ENCODE measurements at places on chromosomes 12 and 14. TPM values are rescaled to one million over a fixed set of nuclear protein-coding genes. Genes with fewer than 3 reads are reported as not detected.

GRCh38 chr12:31315044-31315715, 10.8 kb downstream of the SINHCAF start:
- DNase-seq = no peak

DNA sequence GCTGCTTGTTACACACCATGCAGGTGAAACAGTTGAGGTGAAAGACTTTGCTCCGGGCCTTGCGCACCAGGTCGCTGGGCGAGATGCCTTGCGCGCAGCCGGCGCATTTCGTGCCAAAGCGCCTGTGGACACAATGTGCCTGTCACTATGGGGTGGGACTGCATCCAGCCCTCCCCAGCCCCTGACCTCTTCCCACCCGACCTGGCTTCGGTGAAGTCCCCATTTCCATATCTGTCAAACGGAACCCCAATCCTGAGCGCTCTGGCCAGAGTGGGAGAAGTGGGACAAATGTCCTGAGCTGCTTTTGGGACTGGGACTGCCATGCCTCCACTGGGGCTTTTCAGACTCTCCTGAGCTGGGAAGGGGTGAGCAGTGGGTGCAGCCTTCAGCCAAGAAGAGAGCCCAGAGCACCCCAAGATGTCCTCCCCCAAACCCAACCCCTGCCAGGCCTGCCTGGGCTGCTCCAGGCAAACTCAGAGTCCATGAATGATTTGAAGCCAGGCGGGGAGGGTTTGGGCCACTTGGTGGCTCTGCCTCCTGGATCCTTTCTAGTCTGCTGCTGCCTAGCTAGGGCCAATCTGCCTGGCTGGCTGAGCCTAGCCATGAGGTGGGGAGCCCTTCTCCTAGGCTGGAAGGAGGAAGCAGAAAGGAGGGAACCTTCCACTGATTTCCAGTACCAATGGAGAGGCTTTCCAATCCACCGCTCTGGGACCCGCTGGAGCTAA, 2.3 kb downstream of the LHX5 start:
- no peak for DNase-seq

DNA sequence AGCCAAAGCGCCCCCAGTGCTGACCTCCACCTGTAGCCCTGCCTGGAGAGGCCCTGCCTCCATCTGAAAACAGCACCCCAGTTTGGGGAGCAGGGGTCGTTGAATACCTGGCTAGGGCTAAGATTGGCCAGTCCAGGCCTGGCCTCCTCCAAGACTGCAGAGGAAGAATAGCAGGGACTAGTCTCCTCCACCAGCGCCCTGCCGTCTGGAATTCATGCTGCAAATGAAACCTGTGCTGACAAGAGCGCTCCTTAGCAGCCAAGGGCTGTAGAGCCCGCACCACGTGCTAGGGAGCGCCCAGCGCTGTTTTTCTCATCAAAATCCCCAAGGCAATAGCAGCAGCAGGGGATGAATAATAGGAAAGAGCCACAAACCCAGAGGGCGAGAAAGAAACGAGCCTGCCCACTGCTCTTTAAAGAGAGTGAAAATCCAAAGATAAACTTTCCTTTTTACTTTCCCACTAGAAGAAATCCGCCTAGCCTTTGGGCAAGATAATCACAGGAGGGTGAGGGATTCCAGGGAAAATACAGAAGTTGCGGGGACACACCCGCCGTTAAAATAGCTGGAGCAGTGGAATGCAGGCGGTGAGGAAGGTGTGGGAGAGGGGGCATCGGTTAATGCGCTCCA, 3.3 kb downstream of the COL2A1 start:
- DNase-seq = peak; percentile 47

The DIP2B gene
- total RNA-seq = 26.7 TPM

- DNase-seq = no peak
These were observed 122.5 kb upstream of the COCH start for GRCh38 chr14:30751646-30752416.

The TSHR gene
- not detected for total RNA-seq

GRCh38 chr14:51180577-51180976, 59.5 kb upstream of the TMX1 start:
- DNase-seq = no peak

- DNase-seq = no peak
These were observed 2.7 kb downstream of the SIVA1 start for GRCh38 chr14:104755621-104756020.

The NKX2-1 gene
- not detected for total RNA-seq

GRCh38 chr12:8697476-8698131, at the start of gene RIMKLB:
Gene RIMKLB (plus strand): TSS chr12:8697991. CDS start chr12:8713867, 15,876 bp downstream.
- DNase-seq = peak; percentile 63

DNA sequence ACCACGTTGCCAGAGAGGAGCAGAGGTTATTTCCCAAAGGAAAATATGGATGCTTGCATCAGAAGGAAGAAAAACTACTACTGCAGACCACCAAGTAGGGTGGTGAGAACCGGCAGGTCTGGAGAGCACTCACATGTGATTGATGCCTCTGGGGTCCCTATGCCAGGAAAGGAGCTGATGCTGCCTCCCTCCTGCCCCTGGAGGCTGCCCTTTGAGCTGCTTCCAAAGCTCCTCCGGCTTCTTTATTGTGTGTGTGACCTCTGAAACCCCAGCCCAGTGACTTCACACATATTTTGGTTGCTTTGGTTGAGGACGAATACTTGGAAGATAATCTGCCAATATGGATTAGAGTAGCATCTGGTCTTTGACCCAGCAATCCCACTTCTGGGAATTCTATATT, 133.4 kb downstream of the AACS start:
- DNase-seq = no peak

GRCh38 chr12:124898923-124899294, 15.5 kb downstream of the UBC start:
- DNase-seq = no peak

The TMTC1 gene
- total RNA-seq = 12.8 TPM

DNA sequence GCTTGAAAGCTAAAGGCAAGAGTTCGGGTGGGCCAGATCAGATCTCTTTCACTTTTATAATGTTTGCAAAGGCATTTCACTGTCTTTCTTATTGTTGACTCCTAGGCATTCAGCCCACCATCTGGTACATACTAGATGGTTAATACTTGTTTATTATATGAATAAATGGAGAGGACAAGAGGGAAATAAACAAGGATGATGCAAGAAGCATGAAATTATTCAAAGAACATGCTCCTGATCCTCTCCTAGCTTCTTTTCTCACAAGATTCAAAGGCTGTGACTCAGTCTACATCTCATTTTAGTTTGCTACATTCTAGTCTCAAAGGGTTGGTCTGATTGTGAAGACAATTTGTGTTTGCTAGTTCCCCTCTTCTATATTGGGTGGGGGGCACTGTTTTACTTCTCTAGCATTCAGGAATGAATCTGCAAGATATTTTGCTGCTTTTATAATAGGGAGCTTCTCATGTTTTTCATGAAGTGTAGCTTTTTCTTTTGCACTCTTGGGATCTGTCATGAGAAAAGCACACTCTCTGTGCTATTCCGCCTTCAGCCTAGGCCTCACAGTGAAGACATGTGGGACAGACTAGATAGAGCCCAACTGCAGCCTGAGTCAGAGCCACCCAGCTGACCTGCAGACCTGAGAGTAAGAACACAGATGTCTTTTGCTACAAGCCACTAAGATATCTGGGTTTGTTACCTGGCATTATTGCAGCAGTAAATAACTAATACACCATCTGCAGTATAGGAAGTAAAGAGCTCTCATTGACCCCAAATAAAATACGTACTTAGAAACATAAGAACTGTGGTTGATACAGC, 65.7 kb downstream of the PTHLH start:
- no peak for DNase-seq

GRCh38 chr12:95623554-95624170, 72.4 kb upstream of the USP44 start:
- DNase-seq = peak; percentile 93

The PPP1R3E gene
- 10.9 TPM for total RNA-seq

The MYF6 gene
- not detected for total RNA-seq

DNA sequence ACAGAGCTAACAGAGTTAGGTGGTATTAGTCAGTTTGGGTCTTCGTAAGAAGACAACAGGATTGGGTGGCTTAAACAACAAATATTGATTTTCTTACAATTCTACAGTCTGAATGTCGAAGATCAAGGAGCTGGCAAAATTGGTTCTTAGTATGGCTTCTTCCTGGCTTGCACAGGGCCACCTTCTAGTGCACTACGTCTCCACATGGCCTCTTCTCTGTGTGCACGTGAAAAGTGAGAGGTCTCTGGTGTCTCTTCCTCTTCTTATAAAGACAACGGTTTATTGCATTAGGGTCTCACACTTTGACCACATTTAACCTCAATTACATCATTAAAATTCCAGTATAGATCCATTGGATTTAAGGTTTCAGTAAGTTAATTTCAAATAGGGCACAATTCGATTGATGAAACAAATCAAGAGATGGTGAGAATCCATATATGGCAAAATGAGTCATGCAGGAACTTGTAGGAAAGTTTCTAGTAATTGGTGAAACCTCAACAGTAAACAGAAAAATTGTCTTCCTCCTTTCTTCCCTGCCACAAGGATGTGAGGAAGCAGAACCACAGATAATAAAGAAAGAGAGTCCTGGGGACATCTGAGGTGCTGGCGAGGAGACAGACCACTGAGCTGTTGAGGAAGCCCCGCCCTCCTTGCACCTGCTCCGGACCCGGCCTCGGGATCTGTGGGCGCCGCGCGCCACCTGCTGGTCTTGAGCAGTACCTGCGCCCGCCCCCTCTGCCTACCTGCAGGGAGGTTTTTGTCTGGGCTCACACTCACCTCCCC, 846.7 kb downstream of the TMEM121 start:
- DNase-seq = no peak

The CLEC12A gene
- not detected for total RNA-seq

- DNase-seq = no peak
These were observed 38.6 kb upstream of the DBX2 start for GRCh38 chr12:45089411-45090075.

GRCh38 chr14:71108398-71109119, 201.3 kb downstream of the PCNX1 start:
- no peak for DNase-seq

The RERGL gene
- not detected for total RNA-seq

DNA sequence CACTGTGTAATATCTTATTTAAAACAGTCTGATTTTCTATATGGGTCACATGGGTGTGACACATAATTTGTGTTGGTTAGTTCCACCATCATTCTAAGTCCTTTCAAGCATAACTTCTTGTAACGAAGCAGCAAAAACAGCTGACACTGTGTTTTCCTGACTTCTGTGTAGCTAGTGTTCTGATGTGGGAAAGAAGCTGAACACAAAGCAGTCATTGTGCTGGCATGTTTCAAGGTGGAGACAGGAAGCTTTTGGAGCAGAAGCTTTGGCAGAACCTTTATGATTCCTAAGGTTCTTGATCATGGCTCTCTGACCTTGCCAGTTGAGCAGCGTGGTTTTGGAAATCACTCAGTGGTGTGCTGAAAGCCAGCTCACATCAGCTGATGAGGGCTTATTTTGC, 351.7 kb upstream of the MDGA2 start:
- DNase-seq = no peak

DNA sequence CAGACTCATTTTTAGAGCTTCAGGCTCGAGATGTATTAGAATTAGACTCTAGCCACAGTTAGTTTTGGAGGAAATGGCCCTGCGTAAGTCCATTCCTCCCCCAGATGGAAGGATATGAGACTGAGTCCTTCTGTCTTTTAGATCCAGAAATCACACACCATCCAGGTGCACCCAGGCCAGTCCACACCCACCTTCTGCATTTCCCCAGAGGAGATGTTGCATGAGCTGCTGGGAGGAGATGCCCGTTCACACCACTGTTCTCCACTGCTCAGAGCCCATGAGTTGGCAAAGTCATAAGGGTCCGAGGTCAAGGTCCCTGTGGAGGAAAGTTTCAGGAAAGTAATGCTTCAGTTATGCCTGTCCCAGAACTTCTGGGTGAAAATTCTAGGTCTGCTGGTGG, 29.2 kb downstream of the VWF start:
- no peak for DNase-seq

DNA sequence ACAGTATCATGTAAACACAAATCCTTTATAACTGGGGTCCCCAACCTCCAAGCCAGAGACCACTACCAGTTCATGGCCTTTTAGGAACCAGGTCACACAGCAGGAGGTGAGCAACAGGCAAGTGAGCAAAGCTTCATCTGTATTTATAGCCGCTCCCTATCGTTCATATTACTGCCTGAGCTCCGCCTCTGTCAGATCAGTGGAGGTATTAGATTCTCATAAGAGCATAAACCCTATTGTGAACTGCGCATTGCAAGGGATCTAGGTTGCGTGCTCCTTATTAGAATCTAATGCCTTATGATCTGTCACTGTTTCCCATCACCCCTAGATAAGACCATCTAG, 49.9 kb downstream of the LRP6 start:
- no peak for DNase-seq

GRCh38 chr12:96879301-96879700, 27.8 kb upstream of the NEDD1 start:
- peak; percentile 15 for DNase-seq

The BCL7A gene
- 12.2 TPM for total RNA-seq

GRCh38 chr12:89690925-89691324, 17.7 kb downstream of the ATP2B1 start:
- no peak for DNase-seq

DNA sequence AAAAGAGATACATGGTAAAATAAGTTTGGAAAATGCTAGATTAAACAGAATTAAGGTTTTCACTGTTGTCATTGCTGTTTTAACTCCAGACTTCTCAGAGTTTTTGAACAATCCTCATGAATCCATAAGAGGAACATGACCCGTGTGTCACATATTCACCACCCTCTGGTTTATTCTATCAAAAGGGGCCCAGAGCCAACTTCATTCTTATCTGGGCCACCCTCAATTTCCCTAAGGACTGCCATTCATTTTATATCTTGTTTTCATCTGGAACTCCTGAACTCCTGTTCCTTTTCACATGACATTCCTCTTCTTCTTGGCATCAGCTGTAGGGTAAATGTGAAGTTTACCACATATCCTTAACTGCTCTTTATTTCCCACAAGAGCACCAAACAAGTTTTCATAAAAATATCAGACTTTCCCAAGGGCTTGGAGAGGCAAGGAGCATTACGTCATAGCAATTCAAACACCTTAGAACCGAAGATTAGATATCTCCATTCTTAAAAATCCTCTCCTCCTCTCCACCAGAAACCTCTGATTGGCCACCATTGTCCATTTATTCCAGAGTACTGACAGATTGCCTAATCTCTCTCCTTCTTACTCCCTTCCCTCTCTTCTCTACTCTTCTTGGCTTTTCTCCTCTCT, 225.2 kb downstream of the SEC23A start:
- DNase-seq = no peak

The OR6C76 gene
- total RNA-seq = not detected

The PDE3A gene
- 16.2 TPM for total RNA-seq

GRCh38 chr14:38737686-38738407, 365.2 kb downstream of the SEC23A start:
- no peak for DNase-seq

- peak; percentile 37 for DNase-seq
These were observed 96.9 kb downstream of the FIGNL2 start for GRCh38 chr12:51751661-51752060.

The UTP20 gene
- total RNA-seq = 25.7 TPM

- DNase-seq = peak; percentile 53
These were observed 46.3 kb downstream of the NTS start for GRCh38 chr12:85920324-85920947.

The KIF26A gene
- not detected for total RNA-seq

- no peak for DNase-seq
These were observed 114.4 kb upstream of the TMEM233 start for GRCh38 chr12:119479121-119479561.

- DNase-seq = no peak
These were observed 4.3 kb upstream of the KRT81 start for GRCh38 chr12:52295663-52296062.

- DNase-seq = no peak
These were observed 8.0 kb downstream of the PHB2 start for GRCh38 chr12:6962285-6963015.

The SELPLG gene
- total RNA-seq = 1.5 TPM

The SRP54 gene
- 78.4 TPM for total RNA-seq

The SLC39A2 gene
- 0.18 TPM for total RNA-seq

The RD3L gene
- total RNA-seq = not detected

The KERA gene
- total RNA-seq = not detected

Measured in fibroblast of the aortic adventitia (primary cell).